Caki2 (cell line): ENCODE measurements at places on chromosomes 2 and 18. TPM values are rescaled to one million over a fixed set of nuclear protein-coding genes. Genes with fewer than 3 reads are reported as not detected.

DNA sequence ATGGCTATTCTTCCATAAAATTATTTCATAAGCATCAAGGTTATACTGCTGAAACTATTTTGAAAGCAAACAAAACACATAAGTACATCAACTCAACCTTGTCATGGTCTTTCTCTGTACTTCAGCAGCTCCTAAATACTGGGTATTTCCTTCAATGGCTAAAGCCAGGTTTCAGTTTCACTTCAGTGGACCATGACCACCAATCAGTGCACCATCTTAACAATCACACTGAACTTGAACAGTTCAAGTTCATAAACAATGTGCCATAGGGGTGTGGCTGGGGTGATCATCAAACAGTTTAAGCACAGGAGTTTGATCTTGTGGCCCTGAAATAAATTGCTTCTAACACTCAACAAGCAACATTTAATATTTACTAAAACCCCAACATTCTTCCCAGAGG lies 124.1 kb upstream of the FIGN start:
- peak; percentile 70 for DNase-seq

DNA sequence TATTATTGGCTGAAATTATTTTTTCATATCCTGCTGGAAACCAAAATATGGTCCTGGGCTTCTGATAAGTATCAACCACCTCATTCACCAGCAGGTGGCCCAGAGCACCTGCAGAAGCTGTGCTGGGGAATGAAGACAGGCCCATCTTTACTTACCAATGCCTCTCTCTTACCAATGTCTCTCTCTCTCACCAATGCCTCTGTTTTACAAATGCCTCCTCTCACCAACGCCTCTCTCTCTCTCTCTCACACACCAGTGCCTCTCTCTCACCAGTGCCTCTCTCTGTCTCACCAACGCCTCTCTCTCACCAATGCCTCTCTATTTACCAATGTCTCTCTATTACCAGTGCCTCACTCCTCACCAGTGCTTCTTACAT lies 2.3 kb upstream of the MAL start:
- DNase-seq: peak; percentile 76

GRCh38 chr2:11094021-11094810 lies 61.1 kb upstream of the SLC66A3 start:
- no peak for DNase-seq

- DNase-seq: no peak
These were observed 61.7 kb downstream of the CTIF start for GRCh38 chr18:48600456-48601090.

DNA sequence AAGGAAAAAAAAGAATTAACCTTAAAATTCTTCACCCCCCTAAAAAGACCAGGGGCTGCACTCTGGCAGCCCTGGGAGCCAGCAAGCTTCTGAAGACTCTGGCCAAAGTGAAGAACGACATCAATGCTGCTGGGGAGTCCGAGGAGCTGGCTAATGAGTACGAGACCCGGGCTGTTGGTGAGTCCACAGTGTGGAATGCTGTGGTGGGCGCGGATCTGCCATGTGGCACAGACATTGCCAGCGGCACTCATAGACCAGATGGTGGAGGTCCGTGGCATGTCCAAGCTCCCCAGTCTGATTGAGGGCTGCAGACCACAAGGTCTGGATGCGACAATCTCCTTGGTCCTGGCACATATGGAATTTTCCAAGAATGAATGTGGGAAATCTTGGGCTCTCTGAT lies 47.4 kb downstream of the TRPM8 start:
- DNase-seq: no peak

- DNase-seq: no peak
These were observed 140.6 kb upstream of the NOSTRIN start for GRCh38 chr2:168661863-168662256.

GRCh38 chr2:240434728-240435456 lies 571 bp upstream of the GPC1 start:
- DNase-seq: peak; percentile 66

- no peak for DNase-seq
These were observed 30.2 kb downstream of the RBM45 start for GRCh38 chr2:178142274-178143065.

GRCh38 chr2:107589079-107589491 lies 237.6 kb upstream of the RGPD4 start:
- no peak for DNase-seq

DNA sequence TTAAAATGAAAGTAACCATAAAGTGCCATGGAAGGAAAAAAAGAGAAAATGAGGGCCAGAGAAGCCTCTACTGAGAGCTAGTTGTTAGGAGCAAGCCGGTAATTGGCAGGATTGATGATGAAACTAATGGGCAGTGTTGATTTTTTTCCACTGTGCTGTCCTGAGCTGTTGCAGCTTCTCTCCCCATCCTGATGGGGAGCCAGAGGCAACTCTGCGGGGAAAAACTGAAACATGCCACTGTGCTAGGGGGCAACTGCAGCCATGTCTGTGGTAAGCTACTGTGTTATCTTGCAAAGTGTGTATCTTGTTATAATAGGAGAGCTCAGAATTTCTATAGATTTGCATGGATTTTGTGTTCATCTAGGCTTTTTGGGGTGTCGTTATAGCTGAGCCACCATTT lies 487.9 kb downstream of the STK39 start:
- no peak for DNase-seq

DNA sequence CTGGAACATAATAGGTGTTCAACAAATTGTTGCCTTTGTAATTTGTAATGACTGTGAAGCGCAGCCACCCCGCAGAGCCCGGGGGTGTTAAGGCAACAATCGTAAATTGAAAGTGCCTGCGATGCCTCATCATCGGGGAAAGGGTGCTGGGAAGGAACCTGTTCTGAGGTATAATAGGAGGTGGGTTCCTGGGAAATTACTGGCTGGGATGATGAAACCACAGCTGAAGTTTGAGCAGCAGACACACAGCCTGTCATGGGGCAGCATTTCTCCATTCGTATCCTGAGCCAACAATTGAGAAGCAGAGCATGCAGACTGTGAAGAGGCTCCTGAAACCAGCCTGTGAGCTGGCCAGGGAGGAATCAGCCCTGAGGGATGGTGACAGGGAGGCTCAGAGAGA lies 404.0 kb upstream of the MYT1L start:
- DNase-seq: no peak

DNA sequence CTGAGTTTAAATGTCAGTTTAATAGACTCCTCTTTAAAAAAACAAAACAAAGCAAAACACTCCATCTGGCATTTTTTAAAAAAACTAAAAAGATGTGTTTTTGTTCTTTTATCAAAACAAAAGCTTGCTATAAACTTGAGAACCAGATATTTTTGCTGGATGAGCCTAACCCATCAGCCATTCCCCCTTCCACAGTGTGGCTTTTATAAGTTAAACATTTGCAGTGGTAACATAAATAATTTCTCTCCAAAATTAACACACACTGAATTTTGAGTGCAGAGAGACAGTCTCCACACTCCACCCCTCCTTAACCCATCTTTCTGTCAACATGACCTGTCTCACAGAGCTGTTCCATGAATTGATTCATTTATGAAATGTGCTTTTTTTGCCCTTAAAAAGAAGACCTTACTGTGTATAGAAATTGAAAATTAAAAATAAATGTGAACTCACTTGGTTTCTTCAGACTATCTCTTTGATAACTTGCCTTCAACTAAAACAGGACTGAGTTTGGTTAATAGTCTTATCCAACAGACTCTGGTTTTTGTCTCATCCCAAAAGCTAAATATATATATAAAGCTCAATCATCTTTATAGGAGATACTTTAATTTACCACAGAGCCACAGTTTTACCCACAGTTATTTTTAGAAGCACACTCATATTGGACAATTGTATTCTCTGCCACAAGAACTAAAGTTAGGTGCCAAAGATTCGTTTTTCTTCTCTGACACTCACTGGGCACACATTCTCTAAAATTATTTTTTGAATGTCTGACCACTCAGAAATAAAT lies 64.8 kb upstream of the STK39 start:
- DNase-seq: no peak

- DNase-seq: no peak
These were observed 232 bp downstream of the SNED1 start for GRCh38 chr2:240998706-240998994.

DNA sequence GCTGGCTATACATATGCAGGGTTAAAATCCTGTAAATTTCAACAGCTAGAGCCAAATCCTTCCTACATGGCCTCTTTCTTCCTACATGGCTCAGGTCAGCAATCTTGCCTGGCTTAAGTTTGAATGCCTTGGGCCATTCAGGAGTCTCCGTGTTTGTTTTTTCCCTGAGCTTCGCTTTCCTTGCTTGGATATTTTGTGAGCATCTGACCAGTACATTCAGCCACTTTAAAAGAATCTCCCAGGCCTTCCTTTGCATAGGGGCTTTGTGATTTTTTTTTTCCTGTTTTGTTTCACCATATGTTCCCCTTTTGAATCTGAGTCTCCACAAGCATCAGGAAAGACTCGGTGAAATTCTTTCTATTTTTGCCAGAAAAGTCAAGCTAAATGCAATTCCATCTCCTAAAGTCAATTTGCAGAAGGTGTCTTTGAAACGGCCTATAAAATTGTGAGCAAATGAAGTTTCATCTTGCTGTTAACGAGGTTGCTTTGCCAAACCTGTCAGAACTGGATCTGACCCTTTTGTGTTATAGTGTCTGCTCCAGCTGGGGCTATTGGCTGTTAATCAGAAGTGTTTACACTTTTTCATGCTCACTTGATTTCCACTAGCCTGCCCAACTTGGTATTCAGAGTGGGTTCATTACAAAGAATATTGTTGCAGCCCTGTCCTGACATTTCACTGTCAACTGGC lies 256.9 kb downstream of the DCC start:
- DNase-seq: no peak

DNA sequence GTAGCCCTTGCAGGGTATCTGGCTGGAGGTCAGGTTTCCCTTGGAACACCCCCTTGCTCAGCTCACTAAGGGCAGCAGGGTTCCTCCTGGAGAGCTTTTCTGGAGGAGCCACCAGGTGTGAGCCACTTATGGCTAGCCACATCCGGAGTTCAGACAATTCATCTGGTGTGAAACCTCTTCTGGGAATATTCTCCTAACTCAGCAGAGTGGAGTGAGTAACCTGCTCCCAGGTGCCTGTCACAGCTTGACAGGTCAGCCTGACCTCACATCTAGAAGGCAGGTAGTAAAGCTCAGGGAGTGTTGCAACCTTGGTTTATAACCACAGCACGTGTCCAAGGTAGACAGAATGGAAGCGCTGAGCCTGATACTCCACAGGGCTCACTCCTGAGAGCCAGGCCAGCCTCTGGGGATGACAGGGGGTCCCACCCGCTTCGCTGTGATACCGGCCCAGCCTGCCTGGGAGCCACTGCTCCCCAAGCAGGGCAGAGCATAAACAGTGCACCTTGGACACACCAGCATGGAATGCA lies 62.6 kb upstream of the TGFA start:
- no peak for DNase-seq

DNA sequence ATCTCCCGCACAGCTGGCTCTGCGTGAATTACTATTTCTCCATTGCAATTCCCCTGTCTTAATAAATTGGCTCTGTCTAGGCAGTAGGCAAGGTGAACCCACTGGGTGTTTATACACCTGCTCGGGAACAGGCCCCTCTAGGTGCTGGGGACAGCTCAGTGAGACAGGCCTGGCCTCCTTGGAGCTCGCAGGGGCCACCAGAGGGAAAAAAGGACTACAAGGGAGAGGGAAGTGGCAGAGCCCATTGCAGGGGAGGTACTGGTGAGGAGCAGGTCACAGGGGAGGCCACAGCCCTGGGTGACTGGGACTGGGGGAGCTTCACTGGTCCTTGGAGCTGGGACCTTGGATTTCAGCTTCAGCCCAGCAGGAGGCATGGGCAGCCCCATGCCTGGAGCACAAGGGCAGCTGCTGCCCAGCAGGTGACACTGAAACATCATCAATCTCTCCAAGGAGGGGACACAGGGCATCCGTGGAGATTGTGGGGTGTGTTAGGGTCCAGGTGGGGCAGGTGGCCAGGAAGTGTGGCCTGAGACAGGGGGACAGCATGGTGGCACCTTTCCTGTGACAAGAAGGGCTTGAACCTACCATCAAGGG lies 31.2 kb downstream of the NGEF start:
- no peak for DNase-seq

- DNase-seq: no peak
These were observed 9.4 kb downstream of the DYSF start for GRCh38 chr2:71462641-71463341.

- no peak for DNase-seq
These were observed 12.6 kb upstream of the SLC9A4 start for GRCh38 chr2:102460467-102460866.

- no peak for DNase-seq
These were observed 19.7 kb downstream of the GNLY start for GRCh38 chr2:85713836-85714235.

DNA sequence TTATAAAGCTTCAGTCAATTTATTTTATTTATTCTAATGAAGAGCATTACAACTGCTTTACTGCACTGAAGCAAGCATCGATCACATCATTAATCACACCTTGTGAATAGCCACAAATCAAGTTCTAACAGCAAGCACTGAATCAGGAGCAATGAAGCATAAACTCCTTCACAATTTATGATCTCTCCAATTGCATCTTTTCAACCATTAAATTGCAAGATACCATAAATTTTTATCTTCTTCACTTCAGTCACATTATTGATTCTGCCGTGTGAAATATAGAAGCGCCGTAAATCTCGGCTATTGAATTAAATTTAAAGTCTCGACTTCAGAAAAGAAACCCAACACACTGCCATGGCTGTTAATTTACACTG lies 298.7 kb downstream of the CDCA7 start:
- no peak for DNase-seq

DNA sequence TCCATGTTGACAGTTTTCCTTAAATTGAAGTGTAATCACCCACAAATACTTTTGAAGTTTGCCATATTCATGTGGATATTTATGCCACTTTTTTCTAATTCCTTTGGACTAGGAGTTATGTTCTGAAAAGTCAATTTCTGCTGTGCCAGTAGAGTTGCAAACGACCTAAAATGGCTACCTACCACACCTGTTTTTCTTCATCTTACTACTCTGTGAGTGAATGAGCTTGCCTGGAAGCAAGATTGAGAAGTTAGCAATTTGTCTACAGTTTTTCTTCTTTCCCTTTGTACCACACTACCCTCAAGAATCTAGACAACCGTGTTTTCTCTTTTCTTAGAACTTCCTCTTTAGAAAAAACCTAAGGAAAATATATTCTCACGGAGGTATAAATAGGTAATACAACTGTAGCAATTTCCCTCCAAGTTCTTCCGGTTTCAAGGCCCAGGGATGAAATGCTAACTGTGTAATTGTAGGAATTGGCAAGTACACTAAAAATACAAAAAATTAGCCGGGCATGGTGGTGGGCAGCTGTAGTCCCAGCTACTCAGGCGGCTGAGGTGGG lies 7.3 kb upstream of the SLC39A10 start:
- no peak for DNase-seq

C2orf81 gene
- total RNA-seq: 7.9 and 9.6 TPM in 2 replicates

FAM124B gene
- total RNA-seq: not detected in 2 replicates

SRD5A2 gene
- total RNA-seq: not detected in 2 replicates

SCN9A gene
- total RNA-seq: 0.95 and 2.2 TPM in 2 replicates

COL4A3 gene
- total RNA-seq: 3.4 and 3.9 TPM in 2 replicates

AMER3 gene
- total RNA-seq: not detected in 2 replicates

CD8B2 gene
- total RNA-seq: not detected in 2 replicates

GPAT2 gene
- total RNA-seq: not detected in 2 replicates

PSMA8 gene
- total RNA-seq: not detected in 2 replicates

SERPINB13 gene
- total RNA-seq: not detected in 2 replicates

MYO3B gene
- total RNA-seq: 0.07 TPM in 1 of 2 replicates, not detected in the other
